ENCODE measurements at places on chromosomes 4 and X.

GRCh38 chr4:148061141-148061481 lies 329.2 kb downstream of the ARHGAP10 start:
- DNase-seq, result no peak

GRCh38 chr4:58507079-58507478 lies 1396.9 kb upstream of the IGFBP7 start:
- no peak for DNase-seq

DNA sequence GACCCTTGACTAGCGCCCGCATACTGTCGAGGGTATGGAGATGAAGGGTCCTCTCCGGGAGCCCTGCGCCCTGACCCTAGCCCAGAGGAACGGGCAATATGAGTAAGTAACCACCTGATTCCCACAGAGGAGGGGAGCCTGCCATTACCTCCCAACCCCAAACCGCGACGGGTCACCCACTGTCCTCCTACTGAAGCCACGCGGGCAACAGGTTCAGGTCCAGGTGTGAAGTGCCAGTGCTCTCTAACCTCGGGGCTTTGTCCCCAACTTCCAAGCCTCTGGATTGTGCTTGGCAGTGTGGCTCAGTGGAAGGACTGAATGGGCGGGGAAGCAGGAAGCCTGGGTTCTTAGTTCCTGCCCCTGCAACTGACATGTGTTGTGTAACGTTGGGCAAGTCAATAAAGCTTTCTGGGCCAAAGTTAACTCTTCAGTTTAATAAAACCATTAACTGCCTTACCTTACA lies 694 bp downstream of the OCRL start:
- DNase-seq, result peak; percentile 4

GRCh38 chr4:165709516-165709915 lies 163.5 kb upstream of the TLL1 start:
- no peak for DNase-seq

DNA sequence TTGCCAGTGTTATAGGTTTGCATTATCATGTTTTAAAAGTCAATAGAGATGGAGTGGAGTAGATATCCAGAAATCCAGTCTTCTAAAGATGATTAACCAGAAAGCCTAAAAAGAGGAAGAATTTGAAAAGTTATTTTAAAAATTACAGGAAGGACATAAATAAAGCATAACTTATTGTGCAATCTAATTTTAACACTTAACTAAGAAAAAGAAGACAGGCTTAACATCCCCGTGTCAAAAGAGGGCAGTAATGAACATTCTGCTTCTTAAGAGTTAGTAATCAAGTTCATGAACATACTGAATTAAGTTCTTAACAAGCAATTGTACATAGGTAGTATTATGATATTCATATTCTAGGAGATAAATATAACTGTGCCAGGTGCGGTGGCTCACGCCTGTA lies 39.3 kb downstream of the ELF2 start:
- no peak for DNase-seq

- DNase-seq, result no peak
Observed at GRCh38 chr4:188002751-188003150, 7.2 kb downstream of the ZFP42 start.

- DNase-seq, result no peak
Observed at GRCh38 chr4:140837736-140838135, 81.6 kb upstream of the TBC1D9 start.

DNA sequence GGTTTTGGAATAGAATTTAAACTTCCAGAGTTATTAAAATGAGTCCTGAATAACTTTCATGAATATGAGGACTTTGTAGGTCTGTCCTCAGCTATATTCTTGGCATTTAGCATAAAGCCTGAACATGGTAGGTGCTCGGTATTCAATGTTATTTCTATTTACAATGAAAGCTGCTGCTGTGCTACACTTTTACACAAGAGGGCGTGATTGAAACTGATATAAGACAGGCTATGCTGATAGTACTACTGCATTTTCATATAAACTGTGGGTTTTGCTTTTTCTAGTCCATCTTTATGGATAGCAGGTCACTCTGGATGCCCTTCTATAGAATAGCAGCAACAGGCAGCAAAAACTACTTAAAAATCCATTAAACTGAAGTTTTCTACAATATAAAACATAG lies 12.3 kb upstream of the GNPDA2 start:
- DNase-seq, result peak; percentile 11

- peak; percentile 92 for DNase-seq
Observed at GRCh38 chr4:168886351-168886750, 123.7 kb downstream of the CBR4 start.

DNA sequence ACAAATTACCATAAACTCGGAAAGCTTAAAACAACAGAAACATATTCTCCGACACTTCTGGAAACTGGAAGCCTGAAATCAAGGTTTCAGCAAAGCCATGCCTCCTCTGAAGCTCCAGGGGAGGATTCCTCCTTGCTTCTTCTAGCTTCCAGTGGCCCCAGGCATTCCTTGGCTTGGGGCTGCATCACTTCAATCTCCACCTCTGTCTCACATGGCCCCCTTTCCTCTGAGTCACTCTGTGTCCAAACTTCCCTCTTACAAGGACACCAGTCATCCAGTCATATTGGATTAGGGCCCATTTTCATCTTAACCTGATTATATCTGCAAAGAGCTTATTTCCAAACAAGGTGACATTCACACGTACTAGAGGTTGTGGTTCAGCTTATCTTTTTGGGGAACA lies 17.3 kb downstream of the PARM1 start:
- DNase-seq, result no peak

DNA sequence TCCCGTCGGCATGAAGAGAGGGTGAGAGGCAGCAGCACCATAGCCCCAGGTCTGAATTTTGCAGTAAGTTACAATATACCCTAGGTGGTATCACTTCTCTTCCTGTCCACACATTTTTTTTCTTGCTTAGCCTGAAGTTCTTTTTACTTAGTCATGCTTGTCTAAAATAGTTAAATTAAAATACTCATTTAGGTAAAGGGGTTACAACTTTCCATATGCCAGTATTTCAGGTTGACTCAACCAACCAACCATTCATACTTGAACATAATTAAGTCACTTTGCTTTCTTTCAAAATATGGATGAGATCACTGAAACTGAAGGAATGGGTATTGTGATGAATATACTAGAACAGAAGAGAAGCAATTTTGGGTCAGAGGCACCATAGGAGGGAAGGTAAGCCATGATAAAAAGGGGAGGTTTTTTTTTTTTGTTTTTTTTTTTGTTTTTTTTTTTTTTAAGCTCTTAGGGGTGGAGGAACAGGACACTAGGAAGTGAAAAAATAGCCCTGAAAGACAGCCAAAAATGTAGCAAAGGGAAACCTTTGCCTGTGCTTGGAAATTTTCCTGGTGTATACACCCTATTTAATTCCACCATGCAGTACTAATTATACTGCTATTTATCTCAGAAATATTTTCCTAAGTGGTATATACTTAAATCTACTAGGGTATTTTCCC lies 41.8 kb downstream of the RPS6KA3 start:
- DNase-seq, result peak; percentile 45

GRCh38 chr4:41377196-41377595 lies 120.5 kb downstream of the UCHL1 start:
- DNase-seq, result no peak

All from EH (cell line).